NB4 (cell line): ENCODE measurements at places on chromosomes 7 and 10.
A peak's percentile ranks its signal among the peaks of the same experiment; 100 is the strongest.

DNA sequence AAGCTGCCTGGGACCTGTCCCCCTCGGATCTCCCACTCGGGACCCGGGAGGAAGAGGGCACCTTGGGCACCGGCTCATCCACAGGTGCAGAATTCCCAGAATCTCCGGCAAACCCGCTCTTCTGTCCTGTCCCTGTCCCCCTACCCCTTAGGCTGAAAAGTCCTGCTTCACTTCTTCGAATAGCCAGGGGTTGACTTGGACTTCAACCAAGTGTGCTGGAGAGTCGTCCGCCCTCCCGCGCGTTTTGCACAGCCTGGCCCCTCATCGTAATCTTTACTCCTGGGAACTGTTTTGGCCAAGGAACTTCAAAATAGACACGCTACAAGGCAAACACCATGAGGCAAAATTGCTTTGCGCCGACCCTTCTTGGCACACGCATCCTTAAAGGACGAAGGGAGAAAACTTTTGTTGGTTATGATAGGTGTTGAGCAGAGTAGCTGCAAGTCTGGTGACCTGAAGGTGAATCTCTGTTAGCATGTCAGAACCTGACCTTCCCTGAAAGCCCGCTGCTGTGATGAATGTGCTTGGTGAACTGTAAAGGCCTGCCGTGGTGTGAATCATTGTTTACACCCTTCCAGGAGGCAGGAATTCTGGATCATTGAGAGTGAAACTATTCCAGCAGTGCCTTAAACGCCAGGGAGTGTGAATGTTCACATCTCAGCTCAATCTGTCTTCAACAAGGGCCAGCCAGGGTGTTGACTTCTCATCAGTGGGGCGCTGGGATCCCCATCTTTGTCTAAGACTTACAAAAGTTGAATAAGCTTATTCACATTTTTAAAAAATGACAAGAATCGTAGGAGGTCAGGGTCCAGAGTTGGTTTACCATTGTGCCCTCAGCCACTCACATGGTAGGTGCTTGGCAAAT, 589 bp upstream of the RAPGEF5 start:
- DNase-seq, result no peak

DNA sequence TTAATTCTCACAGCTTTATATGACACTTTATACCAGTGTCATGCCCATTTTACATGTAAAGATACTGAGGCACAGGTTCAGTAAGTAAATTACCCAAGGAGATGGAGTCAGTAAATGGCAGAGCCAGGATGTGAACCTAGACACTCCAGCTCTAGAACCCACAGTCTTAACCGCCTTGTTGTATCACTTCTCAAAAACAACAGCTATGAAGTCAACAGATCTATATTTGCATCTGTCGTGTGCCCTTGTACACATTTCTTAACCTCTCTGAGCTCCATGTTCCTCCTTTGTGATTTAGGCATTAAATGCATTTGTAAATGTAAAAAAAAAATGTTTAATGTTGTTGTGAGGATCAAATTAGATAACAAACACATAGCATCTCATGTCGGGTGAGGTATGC, 716.2 kb downstream of the SUGCT start:
- DNase-seq, result no peak

DNA sequence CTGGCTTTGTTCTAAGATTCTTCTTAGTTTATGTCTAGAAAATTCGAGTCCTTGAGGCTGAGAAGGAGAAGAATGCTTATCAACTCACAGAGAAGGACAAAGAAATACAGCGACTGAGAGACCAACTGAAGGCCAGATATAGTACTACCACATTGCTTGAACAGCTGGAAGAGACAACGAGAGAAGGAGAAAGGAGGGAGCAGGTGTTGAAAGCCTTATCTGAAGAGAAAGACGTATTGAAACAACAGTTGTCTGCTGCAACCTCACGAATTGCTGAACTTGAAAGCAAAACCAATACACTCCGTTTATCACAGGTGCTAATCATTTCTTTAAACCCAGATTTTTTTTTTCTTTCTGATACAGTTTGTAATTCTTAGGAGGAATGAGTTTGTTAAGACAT, 6.7 kb downstream of the CEP55 start:
- DNase-seq, result no peak

DNA sequence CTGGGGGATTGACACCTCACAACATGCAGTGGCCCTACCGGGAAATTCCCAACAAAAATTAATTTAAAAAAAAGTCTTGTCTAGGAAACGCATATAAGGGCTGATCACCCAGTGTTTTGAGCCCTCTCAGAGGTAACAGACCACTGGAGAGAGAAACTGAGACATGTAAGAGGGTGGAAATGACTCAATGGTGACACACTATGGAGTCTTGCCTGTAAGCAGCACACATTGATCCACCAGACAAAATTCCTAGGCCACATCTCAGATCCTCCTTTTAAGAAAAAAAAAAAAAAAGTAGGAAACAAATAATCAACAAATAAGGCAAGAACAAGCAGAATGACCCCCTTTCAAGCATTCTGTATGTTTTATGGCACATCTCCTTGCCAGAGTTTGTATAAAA, 296.2 kb downstream of the MAGI2 start:
- no peak for DNase-seq

- peak; percentile 97 for DNase-seq
These were observed 3.0 kb downstream of the IRF5 start for GRCh38 chr7:128940494-128941322.

GRCh38 chr10:1063232-1063865, 7.2 kb downstream of the WDR37 start:
- DNase-seq, result peak; percentile 82

DNA sequence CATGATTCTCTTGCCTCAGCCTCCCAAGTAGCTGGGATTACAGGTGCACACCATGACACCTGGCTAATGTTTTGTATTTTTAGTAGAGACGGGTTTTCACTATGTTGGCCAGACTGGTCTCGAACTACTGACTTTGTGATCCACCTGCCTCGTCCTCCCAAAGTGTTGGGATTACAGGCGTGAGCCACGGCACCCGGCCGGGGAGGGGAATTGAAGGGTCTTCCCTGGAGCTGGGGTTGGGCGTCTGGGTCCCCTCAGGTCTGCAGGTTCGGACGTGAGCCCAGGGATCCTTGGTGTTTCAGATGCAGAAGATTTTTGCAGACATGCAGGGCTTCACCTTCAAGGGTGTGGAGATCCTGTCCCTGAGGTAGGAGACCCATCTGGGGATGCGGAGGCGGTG, 6.0 kb upstream of the MUC12 start:
- no peak for DNase-seq

DNA sequence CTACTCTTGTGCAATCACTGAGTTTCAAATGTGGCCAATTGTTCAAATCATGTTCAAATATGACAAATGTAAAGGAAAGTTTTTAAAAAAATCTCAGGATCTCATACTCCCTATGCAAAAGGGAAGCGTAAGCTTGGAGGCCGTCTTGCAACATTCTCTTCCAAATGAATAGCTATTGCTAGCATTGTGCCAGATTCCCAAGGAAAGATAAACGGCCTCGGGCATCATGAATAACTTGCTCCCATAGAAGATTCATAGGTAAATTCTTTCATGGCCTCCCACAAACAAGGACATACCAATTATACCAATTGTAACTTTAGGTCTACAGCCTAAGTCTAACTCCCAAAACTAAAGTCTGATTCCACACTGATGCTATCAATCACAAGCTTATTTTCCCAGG, 416.9 kb downstream of the THSD7A start:
- no peak for DNase-seq

DNA sequence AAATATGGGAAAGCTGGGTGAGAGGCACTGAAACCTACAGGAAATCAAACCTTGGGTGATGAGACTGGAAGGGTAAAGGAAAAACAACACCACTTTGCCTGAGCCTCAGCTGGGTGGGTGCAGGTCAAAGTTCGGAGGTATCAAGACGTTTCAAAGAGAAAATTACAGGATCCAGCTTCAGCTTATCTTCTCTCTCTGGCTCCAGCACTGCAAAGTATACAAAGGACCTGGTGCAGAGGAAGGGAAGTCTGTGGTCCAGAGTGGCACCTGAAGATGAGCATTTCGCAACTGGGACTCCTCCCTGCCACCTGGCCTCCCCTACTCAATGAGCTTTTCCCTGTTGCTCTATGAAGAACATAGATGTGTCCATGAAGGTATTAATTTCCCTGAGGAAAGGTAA, 6.4 kb upstream of the FXYD4 start:
- no peak for DNase-seq

GRCh38 chr10:24239289-24240040, 30.5 kb downstream of the KIAA1217 start:
- DNase-seq, result no peak

GRCh38 chr10:121485436-121486139, 112.7 kb downstream of the FGFR2 start:
- no peak for DNase-seq

DNA sequence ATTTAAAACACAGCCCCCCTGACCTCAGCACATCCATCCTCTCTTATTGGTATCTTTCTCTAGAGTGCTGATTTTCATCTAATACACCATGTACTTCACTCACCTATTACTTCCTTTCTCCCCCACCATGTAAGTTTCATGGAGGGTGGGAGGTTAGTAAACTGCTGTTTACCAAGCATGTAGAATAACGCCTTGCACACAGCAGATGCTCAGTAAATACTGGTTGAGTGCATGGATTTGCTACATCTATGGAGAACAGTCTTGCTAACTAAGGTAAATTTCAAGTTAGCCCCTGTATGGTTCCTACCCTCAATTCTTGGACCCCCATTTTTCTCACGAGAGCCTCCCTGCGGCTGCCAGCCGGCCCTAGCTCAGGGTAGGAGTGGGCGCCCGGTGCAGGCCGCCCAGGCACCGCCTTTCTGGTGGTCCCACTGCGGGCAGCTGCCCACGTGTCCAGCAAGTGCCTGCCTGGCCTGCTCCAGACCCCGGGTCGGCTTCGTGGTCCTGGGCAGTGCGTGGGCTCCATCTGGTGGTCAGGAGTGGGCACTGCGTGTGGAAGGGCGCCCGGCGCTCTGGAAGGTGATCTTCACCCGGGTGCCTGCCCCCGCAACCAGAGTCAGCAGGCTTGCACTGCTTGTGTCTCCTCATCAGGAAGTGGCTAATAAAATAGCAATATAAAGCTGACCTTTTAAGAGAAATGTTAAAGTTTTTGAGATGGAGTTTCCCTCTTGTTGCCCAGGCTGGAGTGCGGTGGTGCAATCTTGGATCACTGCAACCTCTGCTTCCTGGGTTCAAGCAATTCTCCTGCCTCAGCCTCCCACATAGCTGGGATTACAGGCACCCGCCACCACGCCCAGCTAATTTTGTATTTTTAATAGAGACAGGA, 63.4 kb upstream of the DNAJB6 start:
- DNase-seq, result peak; percentile 87

DNA sequence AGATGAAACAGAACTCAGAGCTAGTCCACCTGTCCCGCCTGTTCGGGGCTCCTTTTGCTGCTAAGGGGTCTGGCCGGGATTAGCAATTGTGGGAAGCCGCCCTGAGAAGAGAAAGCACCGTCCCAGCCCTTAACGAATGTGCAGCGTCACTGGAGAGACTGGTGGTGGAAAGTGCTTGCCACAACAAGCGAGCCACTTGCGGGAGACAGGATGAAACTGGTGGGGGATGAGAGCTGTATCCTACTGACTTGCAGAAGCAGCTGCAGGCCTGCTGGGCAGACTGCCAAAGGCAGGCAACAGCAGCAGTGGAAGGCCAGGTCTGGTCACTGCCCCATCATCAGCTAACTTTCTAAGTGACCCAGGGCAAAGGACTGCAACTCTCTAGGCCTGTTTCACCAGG, 95.4 kb downstream of the FAM53B start:
- peak; percentile 96 for DNase-seq

- DNase-seq, result no peak
These were observed 92.4 kb upstream of the RPA3 start for GRCh38 chr7:7810826-7811225.

GRCh38 chr7:155489862-155490696, 32.1 kb downstream of the EN2 start:
- DNase-seq, result no peak

DNA sequence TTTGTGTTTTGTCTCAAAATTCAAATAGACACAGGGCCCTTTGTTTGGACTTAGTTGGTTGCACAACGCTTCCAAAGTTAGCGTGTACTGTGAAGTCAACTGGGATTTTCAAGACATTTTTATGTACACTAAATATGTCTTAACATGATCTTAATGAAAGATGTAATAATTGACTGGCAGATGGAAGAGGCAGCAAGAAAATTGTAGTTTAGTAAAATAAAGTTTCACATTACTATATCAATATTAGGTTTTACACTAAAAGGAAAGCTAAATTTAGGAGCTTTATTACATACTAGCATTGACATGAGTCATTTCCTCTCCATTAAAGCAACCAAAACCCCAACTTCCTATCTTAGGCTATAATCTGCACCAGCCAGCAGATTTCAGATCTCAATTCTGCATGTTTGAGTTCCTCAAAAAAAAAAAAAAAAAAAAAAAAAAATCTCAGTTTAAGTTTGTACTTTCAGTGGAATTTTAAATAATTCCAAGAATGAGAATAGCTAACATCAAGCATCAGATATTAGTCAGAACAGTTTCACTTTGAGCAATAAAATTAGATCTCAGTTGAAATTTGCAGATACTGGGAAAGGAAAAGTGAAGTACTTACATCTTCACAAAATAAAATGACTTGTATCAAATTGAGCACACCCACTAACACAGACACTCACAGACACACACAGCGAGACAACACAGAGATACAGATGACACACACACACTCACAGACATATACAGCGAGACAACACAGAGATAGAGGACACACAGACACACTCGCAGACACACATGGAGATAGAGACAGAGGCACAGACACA, 346.6 kb upstream of the KLF6 start:
- DNase-seq, result peak; percentile 85

GRCh38 chr7:70614237-70615045, 517.5 kb upstream of the GALNT17 start:
- peak; percentile 20 for DNase-seq

DNA sequence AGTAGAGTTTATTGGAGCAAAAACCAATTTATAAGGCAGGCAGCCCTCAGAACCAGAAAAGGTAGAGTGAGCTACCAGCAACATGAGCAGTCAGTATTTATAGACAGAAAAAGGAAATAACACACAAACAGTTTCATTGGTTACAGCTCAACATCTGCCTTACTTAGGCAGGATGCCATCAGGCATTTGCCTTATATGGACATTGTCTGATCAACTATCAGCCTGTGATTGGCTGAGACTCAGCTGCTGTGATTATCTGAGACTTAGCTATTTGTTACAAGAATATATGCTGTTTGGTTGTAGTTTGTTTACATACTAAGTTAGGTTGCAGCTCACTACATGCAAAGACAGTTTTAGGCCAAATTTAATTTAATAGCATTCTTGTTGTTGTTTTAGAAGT, 60.4 kb upstream of the CDK1 start:
- no peak for DNase-seq
